ENCODE measurements at places on chromosomes 3 and 15.

- DNase-seq = no peak
Measured at GRCh38 chr15:47786371-47786770, 69.1 kb downstream of the SEMA6D start.

GRCh38 chr3:194176274-194176991, 40.5 kb downstream of the HES1 start:
- DNase-seq = no peak

DNA sequence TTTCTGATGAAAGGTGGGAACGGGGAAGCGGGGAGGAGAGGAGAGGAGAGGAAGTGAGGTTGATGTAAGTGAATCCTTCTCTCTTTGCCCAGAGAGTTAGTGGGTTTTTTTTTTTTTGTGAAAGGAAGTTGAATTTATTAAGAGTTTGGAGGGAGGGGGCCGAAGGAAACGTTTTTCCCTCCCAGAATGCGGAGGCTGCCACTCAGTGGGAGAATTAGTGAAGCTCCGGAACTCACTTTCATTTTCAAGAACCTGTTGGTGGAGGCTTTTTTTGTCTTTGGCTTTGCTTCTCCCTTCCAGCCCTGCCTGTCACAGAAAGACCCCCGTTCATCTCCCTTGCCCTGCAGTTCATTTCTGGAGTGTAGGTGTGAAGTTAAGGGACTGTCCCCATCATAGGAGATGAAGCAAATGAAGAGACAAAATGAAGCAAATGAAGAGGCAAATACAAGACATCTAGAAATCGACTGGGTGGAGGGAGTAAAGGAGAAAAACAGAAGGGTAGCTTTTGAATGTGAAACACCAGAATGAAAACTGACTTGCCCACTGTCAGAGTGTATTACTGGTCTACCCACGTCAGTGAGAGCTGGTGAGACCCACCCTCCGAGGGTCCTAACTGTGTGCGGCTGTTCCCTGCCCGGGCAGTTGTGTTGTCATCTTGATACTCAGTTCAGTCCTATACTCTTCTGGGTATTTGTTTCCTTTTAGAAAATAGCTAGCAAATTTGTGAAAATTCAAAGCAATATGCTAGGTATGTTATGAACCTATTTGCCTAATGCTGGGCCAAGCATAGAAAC, 91.5 kb downstream of the ITPR1 start:
- peak; percentile 29 for DNase-seq

DNA sequence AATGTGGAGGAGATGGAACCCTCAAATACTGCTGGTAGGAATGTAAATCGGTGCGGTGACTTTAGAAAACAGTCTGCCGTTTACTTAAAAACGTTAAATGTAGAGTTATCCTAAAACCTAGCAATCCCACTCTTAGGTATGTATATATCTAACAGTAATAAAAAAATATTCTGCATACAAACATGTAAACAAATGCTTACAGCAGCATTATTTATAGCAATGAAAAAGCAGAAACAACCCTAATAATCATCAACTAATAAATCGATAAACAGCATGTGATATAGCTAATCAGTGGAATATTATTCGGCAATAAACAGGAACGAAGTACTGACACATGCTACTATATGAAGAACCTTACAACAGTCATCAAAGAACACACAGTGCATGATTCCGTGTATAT, 144.7 kb downstream of the CNTN3 start:
- no peak for DNase-seq

GRCh38 chr15:64816452-64816851, 9.0 kb downstream of the PIF1 start:
- DNase-seq = no peak

DNA sequence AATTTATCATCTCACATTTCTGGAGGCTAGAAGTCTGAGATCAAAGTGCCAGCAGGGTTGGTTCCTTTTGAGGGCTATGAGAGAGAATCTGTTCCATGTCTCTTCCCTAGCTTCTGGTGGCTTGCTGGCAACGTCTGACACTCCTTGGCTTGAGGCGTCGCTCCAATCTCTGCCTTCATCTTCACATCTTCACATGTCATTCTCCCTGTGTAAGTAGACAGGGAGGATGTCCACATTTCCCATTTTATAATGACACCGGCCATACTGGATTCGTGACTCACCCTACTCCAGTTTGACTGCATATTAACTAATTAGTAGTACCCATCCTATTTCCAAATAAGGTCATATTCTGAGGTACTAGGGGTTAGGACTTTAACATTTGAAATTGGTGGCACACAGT, 17.5 kb upstream of the ARHGAP31 start:
- DNase-seq = no peak

All from fibroblast of mammary gland (primary cell).